ENCODE measurements at places on chromosomes 6 and 20. TPM values are rescaled to one million over a fixed set of nuclear protein-coding genes. Genes with fewer than 3 reads are reported as not detected.

- DNase-seq = no peak
Observed at GRCh38 chr6:44401138-44401537, 13.6 kb downstream of the CDC5L start.

GRCh38 chr6:79570129-79571029, 33.1 kb upstream of the LCA5 start:
- peak; percentile 55 for DNase-seq

- no peak for DNase-seq
Observed at GRCh38 chr6:250676-251075, 41.6 kb upstream of the DUSP22 start.

GRCh38 chr6:56491606-56492328, 150.9 kb downstream of the DST start:
- DNase-seq = peak; percentile 5

GRM1 gene
- total RNA-seq = not detected

DNA sequence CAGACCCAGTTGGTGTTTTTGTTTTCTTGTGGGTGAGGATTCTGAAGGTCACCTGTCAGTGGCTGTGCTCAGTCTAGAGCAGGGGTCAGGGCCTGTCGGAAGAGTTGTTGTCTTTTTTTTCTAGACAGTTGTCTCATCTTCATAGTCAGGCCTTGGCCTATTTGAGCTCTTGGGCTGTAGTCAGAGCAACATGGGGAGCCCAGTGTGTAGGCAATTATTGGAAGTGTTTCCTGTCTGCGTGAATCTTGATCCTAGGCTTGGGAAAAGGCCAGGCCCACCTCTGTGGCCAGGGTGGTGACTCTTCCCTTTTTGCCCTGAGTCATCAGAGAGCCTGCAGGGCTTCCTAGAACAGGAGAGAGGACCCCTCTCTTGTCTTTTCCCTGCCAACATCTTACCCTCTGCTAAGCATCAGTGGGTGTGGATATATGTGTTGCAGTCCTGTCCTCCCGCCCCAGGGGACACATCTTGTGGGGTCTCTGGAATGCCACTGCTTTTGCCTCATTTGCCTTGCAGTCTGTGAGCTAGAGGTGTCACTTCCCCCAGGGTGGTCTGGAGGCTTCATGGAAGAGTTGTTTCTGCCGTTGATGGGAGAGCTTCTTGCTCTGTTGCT, 11.4 kb downstream of the TJAP1 start:
- DNase-seq = peak; percentile 35

FAM50B gene
- total RNA-seq = 5.8 TPM

- no peak for DNase-seq
Observed at GRCh38 chr6:34592208-34592952, 36.3 kb upstream of the SPDEF start.

DNA sequence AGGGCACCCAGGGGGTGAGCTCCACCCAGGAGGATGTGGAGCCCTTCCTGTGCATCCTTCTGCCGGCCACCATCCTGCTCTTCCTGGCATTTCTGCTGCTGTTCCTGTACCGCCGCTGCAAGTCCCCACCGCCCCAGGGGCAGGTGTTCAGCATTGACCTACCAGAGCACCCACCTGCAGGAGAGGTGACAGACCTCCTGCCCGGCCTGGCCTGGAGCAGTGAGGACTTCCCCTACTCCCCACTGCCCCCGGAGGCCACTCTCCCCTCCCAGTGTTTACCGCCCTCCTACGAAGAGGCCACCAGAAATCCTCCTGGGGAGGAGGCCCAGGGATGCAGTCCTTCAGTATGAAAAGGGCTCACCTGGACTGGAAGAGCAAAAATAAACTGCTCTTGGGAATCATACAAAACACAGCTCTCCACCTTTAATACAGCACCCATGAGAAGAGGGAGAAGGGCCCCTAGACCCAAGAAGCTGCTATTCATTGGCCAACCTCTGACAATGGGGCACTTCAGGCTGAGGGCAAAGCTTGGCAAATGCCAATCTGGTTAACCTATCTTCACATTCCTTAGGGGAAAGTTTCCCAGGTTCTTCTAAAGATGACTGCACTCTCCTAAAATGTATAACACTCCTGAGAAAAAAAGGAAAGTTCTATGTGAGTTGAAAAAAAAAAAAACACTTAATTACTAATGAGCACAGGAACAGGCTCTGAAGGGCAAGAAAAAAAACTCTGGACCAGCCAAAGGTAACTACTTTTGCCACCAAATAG, 5.0 kb downstream of the SMIM28 start:
- DNase-seq = no peak

GRCh38 chr20:30513050-30513628, 744.3 kb upstream of the DEFB115 start:
- no peak for DNase-seq

DNA sequence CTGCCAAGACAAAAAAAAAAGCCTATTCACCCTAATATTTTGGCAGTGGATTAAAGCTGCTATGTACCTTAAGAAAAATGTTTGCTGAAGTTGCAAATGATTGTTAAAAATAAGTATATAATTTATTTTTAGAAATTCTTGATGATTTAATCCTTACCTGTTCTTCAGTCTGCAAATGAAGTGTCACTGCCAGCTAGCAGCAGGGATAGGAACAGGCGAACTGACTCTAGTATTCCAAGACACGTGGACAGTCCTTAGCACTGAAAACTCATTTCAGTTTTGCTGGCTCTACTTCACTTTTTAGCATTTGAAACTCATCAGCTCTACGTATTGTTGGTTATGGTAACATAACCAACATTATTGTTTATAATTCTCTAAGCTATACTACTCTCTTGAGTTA, 204.4 kb upstream of the ID4 start:
- DNase-seq = no peak

GRCh38 chr20:37944456-37944981, 41.6 kb downstream of the VSTM2L start:
- DNase-seq = no peak

- DNase-seq = peak; percentile 23
Observed at GRCh38 chr6:81362246-81362645, 390.2 kb downstream of the TENT5A start.

DNA sequence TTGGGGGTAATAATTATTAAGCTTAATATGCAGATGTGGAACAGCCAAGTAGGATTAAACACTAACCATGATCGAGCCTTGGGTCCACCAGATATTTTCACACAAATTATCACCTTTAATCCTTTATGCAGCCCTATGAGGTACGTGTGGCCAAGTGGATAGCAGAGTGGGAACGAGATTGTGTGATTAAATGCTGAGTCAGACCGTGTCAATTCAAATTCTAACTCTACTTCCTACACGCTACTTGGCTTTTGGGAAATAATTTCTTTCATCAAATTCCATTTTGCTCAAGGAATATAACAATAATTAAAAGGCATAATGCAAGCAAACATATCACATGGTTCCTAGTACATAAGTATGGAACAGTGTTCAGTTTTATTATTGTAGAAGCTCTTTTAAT, 329.2 kb downstream of the CBLN4 start:
- no peak for DNase-seq

DNA sequence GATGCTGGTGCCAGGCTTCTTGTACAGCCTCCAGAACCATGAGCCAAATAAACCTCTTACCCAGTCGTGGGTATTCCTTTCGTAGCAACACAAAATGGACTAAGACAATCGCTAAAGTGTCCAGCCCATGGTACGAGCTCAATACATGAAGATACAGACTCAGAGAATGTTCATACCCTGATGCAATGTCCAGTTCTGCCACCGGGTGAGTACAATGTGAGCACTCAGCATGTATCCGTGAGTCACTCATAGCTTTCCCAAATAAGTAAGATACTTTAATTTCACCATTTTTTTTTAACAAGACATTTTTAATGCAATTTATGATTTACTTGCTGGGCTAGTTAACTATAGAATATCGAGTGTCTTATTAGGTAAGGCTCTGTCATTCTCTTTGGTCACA, 26.7 kb upstream of the PDE10A start:
- DNase-seq = no peak

- DNase-seq = peak; percentile 6
Observed at GRCh38 chr6:38604700-38605099, 35.0 kb downstream of the BTBD9 start.

DNA sequence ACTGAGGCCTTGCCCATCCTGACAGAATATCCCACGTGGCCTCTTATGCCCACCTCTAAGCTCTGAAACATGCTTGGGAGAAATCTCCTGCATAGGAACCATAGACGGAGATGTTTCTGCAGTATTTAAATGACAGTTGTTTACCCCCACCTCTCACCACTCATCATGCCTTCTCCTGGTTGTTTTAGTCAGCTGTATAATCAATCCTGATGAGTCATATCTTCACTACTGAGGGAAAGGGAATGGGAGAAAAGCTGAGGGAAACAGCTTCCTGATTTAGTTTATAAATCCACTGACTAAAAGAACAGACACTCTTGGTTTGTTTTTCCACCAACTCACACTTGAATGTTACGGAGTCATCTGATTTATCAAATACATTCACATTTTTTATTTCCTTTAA, 113.2 kb upstream of the TENT5A start:
- peak; percentile 57 for DNase-seq

DNA sequence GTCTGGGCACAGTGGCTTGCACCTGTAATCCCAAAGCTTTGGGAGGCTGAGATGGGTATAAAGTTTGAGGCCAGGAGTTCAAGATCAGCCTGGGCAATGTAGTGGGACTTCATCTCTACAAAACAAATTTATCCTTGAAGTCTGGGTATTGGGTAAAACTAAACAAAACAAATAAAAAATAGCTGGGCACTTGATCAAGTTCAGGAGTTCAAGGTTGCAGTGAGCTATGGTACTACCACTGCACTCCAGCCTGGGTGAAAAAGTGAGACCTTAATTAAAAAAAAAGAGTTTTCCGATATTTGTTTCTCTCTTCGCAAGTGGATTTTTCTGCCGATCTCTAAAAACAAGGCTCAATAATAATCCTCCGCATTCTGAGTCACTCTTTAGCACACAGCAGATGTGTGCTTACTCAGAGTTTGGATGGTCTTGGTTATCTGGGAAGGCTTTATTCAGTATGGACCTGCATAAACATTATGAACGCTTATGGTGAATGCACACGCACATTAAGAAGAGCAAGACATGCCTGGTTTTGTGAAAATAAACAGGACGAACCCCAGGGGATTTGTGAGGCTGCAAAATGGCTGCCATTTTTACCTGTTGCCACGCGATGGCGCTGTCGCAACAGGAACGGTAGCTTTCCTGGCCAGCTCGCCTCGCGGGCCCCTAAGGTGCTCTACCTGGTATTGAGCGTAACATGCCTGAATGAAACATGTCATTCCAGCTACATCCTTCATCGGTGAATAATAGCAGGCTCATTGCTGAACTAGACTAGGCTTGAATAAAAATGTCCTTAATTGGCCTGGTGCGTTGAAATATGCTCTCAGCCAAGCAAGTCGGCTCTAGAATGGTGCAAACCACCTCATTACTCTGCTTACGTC, 6.0 kb downstream of the OPN5 start:
- DNase-seq = peak; percentile 30

ZSCAN31 gene
- total RNA-seq = 17.4 TPM

MTCH1 gene
- total RNA-seq = 200 TPM

PAK1IP1 gene
- total RNA-seq = 34.7 TPM

SAMD3 gene
- 0.07 TPM for total RNA-seq

DNA sequence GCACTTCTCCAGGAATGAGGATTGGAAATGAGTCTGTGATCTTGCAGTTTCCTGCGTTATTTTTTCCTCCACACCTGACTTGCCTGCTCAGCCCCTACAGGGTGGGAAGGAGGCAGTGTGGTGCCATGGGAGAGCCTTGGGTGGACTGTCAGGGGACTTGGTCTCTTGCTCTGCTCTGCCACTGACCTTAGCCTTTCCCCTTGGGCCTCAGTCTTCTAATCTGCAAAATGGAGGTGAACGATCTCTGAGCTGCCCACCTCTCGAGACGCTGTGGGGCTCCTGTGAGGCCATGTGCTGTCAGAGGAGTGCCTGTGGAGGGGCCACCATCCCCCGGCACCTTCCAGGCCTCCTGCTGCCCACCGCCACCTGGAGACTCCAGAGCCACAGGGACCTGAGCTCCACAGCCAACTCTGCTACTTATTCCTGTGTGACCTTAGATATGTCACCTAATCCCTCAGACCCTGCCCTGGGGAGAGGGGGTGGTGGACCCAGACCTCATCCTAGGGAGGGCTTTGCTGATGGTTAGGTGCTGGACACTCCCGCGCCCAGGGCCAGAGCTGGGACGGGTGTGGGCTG, 45.8 kb upstream of the MLN start:
- no peak for DNase-seq

DNA sequence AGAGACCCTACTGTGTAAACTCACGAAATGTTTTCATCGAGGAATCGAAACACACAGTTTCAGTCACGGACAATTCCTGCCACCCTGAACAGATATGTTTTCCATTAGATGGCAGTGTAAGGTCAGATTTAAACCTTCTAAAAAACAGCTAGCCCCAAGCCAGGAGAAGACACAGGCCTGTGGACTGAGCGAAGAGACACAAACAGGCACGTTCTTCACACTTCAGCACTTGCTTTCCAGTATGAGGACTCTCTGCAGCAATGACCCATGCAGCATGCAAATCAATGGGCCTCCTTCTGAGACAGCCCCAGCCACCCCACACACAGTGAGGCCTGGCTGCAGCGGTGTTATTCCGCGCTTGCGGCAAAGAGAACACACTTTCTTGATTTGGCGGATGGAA, 31.9 kb downstream of the HUS1B start:
- DNase-seq = no peak

- no peak for DNase-seq
Observed at GRCh38 chr6:149642829-149643580, 5.5 kb downstream of the KATNA1 start.

DNA sequence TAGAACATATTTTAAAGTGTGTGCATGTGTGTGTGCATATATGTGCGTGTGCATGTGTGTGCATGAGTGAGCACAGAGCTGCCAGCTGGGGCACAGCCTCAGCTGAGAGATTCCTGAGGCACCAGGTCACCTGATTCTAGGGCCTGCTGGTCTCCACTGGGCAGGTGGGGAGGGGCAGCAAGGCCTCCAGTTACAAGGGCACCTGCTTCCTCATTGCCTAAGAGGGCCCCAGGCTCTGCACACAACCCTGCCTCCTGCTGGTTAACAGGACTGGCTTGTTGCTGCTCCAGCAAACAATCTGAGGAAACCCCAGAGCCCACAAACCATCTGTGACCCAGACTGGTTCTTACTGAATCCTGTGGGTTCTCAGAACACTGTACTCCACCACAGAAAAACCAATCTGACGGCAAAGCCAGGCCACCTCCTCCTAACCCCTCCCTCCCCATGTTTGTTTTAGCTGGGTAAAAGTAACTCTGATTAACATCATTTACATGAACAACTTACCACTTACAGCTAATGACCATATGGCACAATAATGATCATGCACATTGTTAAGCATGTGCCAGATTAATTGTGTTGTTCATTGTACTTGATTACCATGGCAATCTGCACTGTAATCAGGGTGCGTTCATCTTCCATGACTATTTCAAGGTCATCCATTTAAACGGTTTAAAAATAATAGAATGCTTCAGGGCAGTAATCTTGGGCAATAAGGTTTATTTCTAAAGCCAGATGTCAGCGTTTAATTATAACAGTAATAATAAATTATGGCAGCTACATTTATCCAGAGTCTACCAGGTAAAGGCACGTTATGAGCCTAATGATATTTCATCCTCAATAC, 23.1 kb upstream of the UBE2J1 start:
- DNase-seq = peak; percentile 34

GRCh38 chr6:119686644-119687043, 337.1 kb upstream of the MAN1A1 start:
- no peak for DNase-seq

HRH3 gene
- total RNA-seq = not detected

GRCh38 chr6:15528870-15529269, 134.0 kb downstream of the DTNBP1 start:
- DNase-seq = no peak

- DNase-seq = no peak
Observed at GRCh38 chr6:161836643-161837448, 563.0 kb upstream of the AGPAT4 start.

ERVFRD-1 gene
- not detected for total RNA-seq

GRCh38 chr6:31568537-31568961, 3.5 kb upstream of the LTA start:
- DNase-seq = no peak

MPC1 gene
- total RNA-seq = 44.2 TPM

All from A172 (cell line).